ENCODE measurements at places on chromosomes 4 and X. TPM values are rescaled to one million over a fixed set of nuclear protein-coding genes. Genes with fewer than 3 reads are reported as not detected.

The PPEF2 gene
- total RNA-seq: not detected

The MAP7D2 gene
- total RNA-seq: 7.1 TPM

The PNCK gene
- 0.58 TPM for total RNA-seq

The CT55 gene
- not detected for total RNA-seq

The ANXA3 gene
- total RNA-seq: 59.6 TPM

The YY2 gene
- total RNA-seq: 2.0 TPM

The CTAG1A gene
- not detected for total RNA-seq

The DAPP1 gene
- total RNA-seq: not detected

The CTAG2 gene
- total RNA-seq: not detected

The ZNF630 gene
- total RNA-seq: 0.38 TPM

The ADH1B gene
- total RNA-seq: not detected

The CYLC1 gene
- total RNA-seq: not detected

The SOD3 gene
- not detected for total RNA-seq

All from A549 treated with DMSO at 1 μM for 4 hours (cell line).